A549 treated with AZD2906 at 1 μM for 4 hours (cell line): ENCODE measurements at places on chromosomes 12 and 14. TPM values are rescaled to one million over a fixed set of nuclear protein-coding genes. Genes with fewer than 3 reads are reported as not detected.

The NUP107 gene
- total RNA-seq: 53.2 to 74.1 TPM (median 59.4 TPM) in 5 replicates

The SVOP gene
- not detected in 5 replicates for total RNA-seq

The MYO1H gene
- total RNA-seq: not detected in 5 replicates

The MANSC1 gene
- 3.2 to 3.9 TPM (median 3.6 TPM) in 5 replicates for total RNA-seq

The ACRBP gene
- total RNA-seq: 0.13 to 0.28 TPM (median 0.17 TPM) in 3 of 5 replicates, not detected in the others

The OR4K15 gene
- not detected in 5 replicates for total RNA-seq

The KRT73 gene
- total RNA-seq: not detected in 5 replicates

The EIF2S3B gene
- total RNA-seq: 0.36 to 0.87 TPM (median 0.45 TPM) in 5 replicates

The TSPAN11 gene
- total RNA-seq: 0.04 to 0.11 TPM (median 0.06 TPM) in 5 replicates

The IL23A gene
- 0.31 to 0.52 TPM (median 0.38 TPM) in 5 replicates for total RNA-seq

The KLRK1 gene
- 0.18 TPM in 1 of 5 replicates, not detected in the others for total RNA-seq

The RNASE3 gene
- not detected in 5 replicates for total RNA-seq

The PGF gene
- total RNA-seq: 5.0 to 6.2 TPM (median 5.9 TPM) in 5 replicates

The KRT5 gene
- 0.52 to 0.72 TPM (median 0.62 TPM) in 5 replicates for total RNA-seq
